ENCODE measurements at places on chromosomes 2 and 18. TPM values are rescaled to one million over a fixed set of nuclear protein-coding genes. Genes with fewer than 3 reads are reported as not detected.

DNA sequence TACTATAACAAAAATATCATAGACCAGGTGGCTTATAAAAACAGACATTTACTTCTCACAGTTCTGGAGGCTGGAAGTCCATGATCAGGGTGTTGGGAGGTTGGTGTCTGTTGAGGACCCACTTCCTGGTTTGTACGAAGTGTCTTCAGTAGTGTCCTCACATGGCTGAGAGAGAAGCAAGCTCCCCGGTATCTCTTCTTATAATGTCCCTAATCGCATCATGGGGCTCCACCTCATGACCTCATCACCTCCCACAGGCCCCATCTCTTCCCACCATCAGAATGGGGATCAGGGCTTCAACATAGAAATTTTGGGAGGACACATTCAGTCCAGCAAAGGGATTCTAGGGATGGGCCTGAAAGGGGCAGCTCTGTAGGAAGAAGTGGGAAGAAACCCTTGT, 4.8 kb upstream of the NIFK start:
- no peak for DNase-seq
- no peaks in the 10 kb centered on the region for H3K27me3 ChIP-seq
- no peak overlapping the region for H3K4me3 ChIP-seq
- peaks cover 4% of the 10 kb centered on the region for H3K4me1 ChIP-seq

DNA sequence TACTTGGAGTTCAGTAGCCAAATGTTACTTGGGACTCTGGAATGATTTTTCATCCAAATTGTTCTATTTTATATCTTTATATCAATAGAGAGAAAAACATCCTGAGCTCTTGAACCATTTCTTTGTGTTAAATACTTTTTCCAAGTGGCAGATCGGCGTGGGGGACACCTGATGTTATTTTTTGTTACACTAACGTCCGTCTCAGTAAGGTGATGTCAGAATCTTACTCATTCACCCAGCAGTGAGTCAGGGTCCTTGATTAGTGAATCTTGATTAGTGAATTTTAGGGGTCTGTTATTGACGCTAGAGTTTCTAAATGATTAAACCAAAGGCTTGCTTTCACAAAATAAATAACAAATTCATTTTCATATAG, 1.7 kb downstream of the MIB1 start:
- H3K4me1 ChIP-seq, result peaks cover 5% of the 10 kb centered on the region
- DNase-seq, result no peak
- no peaks in the 10 kb centered on the region for H3K36me3 ChIP-seq
- H3K4me3 ChIP-seq, result peak overlapping the region; percentile 99
- no peak overlapping the region for H3K27ac ChIP-seq
- no peaks in the 10 kb centered on the region for H3K27me3 ChIP-seq

DNA sequence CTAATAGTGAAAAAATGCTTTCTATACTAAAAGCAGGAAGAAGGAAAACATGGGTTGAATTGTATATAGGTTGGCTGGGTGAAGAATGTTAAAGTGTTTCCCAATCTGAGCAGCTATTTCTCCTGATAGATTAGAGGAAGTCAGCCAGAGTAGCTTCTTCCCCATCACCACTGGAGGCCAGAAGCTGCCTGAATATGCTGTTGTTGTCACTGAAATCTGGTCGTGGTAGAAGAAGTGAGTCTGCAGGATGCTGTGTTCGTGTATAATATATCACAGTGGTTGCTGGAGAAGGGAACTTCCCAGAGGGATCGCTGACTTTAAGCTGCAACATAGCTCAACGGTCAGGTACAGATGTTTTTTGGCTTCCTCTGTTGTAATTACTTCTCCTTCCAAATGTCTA, 247.5 kb upstream of the LRATD1 start:
- no peaks in the 10 kb centered on the region for H3K27me3 ChIP-seq
- H3K36me3 ChIP-seq, result no peaks in the 10 kb centered on the region
- DNase-seq, result no peak
- H3K4me1 ChIP-seq, result no peaks in the 10 kb centered on the region

GRCh38 chr18:73283788-73284187, 416.0 kb upstream of the NETO1 start:
- H3K27ac ChIP-seq, result no peak overlapping the region
- no peaks in the 10 kb centered on the region for H3K27me3 ChIP-seq
- H3K36me3 ChIP-seq, result no peaks in the 10 kb centered on the region
- no peaks in the 10 kb centered on the region for H3K4me1 ChIP-seq

- peaks cover 3% of the 10 kb centered on the region for H3K4me1 ChIP-seq
- H3K27ac ChIP-seq, result no peak overlapping the region
- peaks cover 76% of the 10 kb centered on the region for H3K27me3 ChIP-seq
Measured at GRCh38 chr2:19349911-19350677, 8.3 kb downstream of the OSR1 start.

DNA sequence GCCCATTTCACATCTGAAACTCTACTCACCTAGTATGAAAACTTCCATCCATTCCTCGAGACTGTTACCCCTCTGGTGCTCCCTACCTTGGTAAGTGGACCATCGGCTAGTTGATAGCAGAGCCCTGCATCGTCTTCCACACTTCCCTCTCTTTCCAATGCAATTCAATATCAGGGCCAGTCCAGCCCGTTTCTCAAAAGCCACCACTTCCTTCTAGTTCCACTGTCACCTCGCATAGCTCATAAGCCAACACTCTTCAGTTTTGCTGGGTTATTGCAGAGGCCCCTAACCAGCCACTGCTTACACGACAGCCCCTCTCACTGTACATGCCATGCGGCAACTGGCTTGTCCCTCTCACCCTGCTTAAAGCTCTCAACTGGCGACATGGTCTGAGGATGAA, 10.2 kb upstream of the ZNF407 start:
- no peaks in the 10 kb centered on the region for H3K36me3 ChIP-seq
- no peak for DNase-seq
- no peaks in the 10 kb centered on the region for H3K4me1 ChIP-seq

DNA sequence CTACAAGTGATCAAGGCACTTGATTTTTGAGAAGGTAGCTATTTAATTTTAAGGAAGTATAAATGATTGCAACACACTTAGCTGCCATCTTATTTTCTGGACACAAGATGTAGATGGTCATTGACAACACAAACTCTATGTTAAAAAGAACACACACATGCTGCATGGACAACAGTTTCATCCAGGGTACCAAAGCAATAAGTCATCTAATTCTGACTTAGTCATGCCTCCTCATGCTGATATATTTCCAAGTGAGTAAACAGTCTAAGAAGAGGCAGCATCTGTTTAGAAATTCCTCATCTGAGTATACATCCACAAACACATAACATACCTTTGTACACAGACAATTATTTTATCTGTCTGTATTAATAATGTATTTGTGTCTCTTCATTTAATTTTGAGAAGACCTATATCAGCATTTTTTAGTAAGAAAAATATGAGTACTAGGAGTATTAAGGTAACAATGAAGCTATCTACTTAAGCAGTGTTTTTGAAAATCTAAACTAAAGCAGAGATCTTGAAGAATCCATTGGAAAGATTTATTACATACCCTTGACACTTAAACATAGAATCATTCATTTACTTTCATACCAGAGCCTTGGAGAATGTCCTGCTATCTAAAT, 84.9 kb downstream of the SCN1A start:
- H3K4me1 ChIP-seq, result no peaks in the 10 kb centered on the region
- H3K27me3 ChIP-seq, result no peaks in the 10 kb centered on the region
- H3K4me3 ChIP-seq, result no peak overlapping the region
- no peak for DNase-seq

- H3K27me3 ChIP-seq, result no peaks in the 10 kb centered on the region
- H3K4me1 ChIP-seq, result peaks cover 14% of the 10 kb centered on the region
- peak; percentile 67 for DNase-seq
- no peak overlapping the region for H3K27ac ChIP-seq
- H3K36me3 ChIP-seq, result no peaks in the 10 kb centered on the region
Measured at GRCh38 chr2:120785228-120785966, 49.7 kb downstream of the GLI2 start.

- H3K27ac ChIP-seq, result no peak overlapping the region
- no peaks in the 10 kb centered on the region for H3K27me3 ChIP-seq
- peaks cover 84% of the 10 kb centered on the region for H3K36me3 ChIP-seq
- no peak overlapping the region for H3K4me3 ChIP-seq
- no peaks in the 10 kb centered on the region for H3K4me1 ChIP-seq
Measured at GRCh38 chr2:170965446-170966225, 36.6 kb downstream of the GORASP2 start.

- H3K27ac ChIP-seq, result no peak overlapping the region
- H3K36me3 ChIP-seq, result no peaks in the 10 kb centered on the region
Measured at GRCh38 chr2:128727914-128728313, 409.2 kb upstream of the HS6ST1 start.

- no peak overlapping the region for H3K27ac ChIP-seq
- DNase-seq, result no peak
- no peaks in the 10 kb centered on the region for H3K36me3 ChIP-seq
- peaks cover 31% of the 10 kb centered on the region for H3K27me3 ChIP-seq
- H3K4me3 ChIP-seq, result no peak overlapping the region
Measured at GRCh38 chr2:3705782-3706181, 2.4 kb downstream of the DCDC2C start.

DNA sequence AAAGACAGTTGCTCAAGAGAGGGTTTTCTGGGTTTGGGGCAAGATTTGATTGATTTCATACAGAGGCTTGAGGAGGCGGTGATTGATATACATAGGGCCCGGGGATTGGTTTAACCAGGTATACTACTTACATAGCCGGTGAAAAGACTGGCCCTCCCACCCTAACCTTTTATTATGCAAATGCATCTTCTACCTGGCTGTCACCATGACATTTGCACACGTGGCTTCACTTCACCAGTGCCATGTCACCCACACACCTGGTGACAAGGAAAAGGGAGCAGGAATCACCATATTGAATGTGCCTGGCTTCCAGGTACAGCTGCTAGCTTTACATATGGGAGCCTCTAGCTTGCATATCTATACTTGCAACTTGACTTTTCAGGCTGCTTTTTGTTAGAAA, 9.7 kb downstream of the ERMN start:
- H3K27me3 ChIP-seq, result no peaks in the 10 kb centered on the region
- no peaks in the 10 kb centered on the region for H3K36me3 ChIP-seq
- peaks cover 8% of the 10 kb centered on the region for H3K4me1 ChIP-seq

- H3K36me3 ChIP-seq, result no peaks in the 10 kb centered on the region
- no peaks in the 10 kb centered on the region for H3K4me1 ChIP-seq
- no peaks in the 10 kb centered on the region for H3K27me3 ChIP-seq
- H3K27ac ChIP-seq, result no peak overlapping the region
- no peak overlapping the region for H3K4me3 ChIP-seq
Measured at GRCh38 chr2:9814129-9814868, 29.0 kb upstream of the TAF1B start.

GRCh38 chr2:26706616-26707473, 14.3 kb downstream of the KCNK3 start:
- DNase-seq, result peak; percentile 73
- H3K36me3 ChIP-seq, result no peaks in the 10 kb centered on the region
- H3K4me3 ChIP-seq, result no peak overlapping the region
- no peaks in the 10 kb centered on the region for H3K4me1 ChIP-seq
- H3K27ac ChIP-seq, result no peak overlapping the region

GRCh38 chr2:145849466-145849865, 1329.5 kb upstream of the ZEB2 start:
- no peak for DNase-seq
- no peak overlapping the region for H3K27ac ChIP-seq
- no peaks in the 10 kb centered on the region for H3K4me1 ChIP-seq
- H3K4me3 ChIP-seq, result no peak overlapping the region
- H3K36me3 ChIP-seq, result no peaks in the 10 kb centered on the region

- H3K36me3 ChIP-seq, result no peaks in the 10 kb centered on the region
- peaks cover 77% of the 10 kb centered on the region for H3K27me3 ChIP-seq
- DNase-seq, result no peak
- H3K4me1 ChIP-seq, result no peaks in the 10 kb centered on the region
- H3K4me3 ChIP-seq, result peak overlapping the region; percentile 77
- no peak overlapping the region for H3K27ac ChIP-seq
Measured at GRCh38 chr2:95346231-95346737, 49.1 kb downstream of the KCNIP3 start.

GRCh38 chr18:36015629-36016028, 43.1 kb downstream of the RMP24 start:
- no peaks in the 10 kb centered on the region for H3K4me1 ChIP-seq
- H3K4me3 ChIP-seq, result no peak overlapping the region
- H3K36me3 ChIP-seq, result no peaks in the 10 kb centered on the region

DNA sequence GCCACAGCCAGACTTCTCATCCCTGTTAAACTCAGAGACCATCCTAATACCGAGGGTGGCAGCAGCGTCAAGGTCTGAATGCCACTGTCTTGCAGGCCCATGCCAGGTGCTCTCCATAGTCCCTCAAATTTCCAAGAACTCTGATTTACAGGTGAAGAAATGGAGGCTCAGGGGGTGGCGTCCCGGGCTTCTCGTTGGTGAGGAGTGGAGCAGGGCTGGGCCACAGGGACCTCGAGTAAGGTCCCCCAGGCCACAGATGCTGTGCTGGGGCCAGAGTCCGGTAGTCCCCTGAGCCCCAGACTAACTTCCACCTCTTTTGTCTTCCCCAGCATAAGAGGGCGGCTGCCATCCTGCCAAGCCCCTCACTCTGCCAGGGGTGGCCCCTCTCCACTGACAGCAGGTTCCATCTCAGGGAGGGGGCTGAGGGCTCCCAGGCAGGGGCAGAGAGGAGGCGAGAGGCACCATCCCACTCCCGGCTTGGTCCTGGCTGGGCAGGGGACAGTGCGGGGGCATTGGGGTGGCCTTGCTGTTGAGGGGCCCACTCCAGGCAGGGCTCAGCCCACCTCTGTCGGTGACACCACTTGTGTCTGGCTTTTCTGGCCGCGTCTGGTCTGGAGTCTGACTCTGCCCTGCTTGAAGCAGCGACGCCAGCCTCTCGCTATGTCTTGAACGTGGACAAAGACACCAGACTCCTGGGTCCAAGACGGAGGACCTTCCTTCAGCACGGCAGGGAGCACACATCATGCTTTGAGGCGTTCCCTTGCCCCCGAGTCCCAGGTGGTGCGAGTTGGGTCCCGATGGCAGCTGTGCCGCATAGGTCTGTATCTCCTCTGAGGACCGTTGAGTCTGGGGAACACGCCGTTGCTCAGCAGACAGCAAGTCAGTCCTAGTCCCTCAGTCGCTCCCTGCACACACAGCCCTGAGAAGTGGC, 15.9 kb upstream of the KLHL30 start:
- no peaks in the 10 kb centered on the region for H3K36me3 ChIP-seq
- no peak overlapping the region for H3K4me3 ChIP-seq
- H3K27ac ChIP-seq, result peak overlapping the region; percentile 49
- DNase-seq, result peak; percentile 50
- H3K4me1 ChIP-seq, result no peaks in the 10 kb centered on the region

DNA sequence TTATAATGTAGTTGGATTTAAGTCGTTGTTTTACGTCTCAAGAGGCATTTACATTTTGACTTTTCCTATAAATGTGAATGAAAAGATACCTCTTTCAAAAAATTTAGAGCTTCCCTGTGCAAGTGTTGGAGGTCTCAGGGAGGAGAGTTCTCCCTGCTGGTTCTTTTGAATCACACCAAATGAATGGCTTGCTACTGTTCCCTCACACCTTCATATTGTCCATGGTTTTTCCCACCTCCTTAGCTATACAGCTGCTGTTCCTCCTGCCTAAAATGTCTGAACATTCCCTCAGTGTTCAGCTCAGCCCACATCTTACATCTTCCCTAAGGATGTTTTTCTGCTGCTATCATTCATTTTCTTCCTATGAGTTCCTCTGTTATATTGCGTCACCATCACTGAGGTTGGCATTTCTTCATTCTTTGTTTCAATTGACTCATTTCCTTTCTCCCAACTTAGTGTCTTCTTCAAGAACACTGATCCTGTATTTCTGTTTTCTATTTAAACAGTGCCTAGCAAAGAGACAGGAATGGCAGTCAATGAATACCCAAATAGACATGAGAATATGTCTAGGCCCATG, 46.0 kb downstream of the COX7A2L start:
- H3K4me1 ChIP-seq, result no peaks in the 10 kb centered on the region
- H3K27me3 ChIP-seq, result no peaks in the 10 kb centered on the region
- DNase-seq, result no peak

Gene SLC4A3
- 15.8 TPM for total RNA-seq

Gene PLEK
- total RNA-seq, result not detected

Gene IL36G
- total RNA-seq, result not detected

Gene FSHR
- total RNA-seq, result 6.5 TPM

Gene CCDC141
- total RNA-seq, result 160 TPM

Gene KCNJ13
- total RNA-seq, result 1.5 TPM

Measured in endodermal cell (in vitro differentiated cells).